ENCODE measurements at places on chromosomes 16 and 17.

- DNase-seq = no peak
Observed at GRCh38 chr17:41111151-41111885, 6.1 kb downstream of the KRTAP4-9 start.

DNA sequence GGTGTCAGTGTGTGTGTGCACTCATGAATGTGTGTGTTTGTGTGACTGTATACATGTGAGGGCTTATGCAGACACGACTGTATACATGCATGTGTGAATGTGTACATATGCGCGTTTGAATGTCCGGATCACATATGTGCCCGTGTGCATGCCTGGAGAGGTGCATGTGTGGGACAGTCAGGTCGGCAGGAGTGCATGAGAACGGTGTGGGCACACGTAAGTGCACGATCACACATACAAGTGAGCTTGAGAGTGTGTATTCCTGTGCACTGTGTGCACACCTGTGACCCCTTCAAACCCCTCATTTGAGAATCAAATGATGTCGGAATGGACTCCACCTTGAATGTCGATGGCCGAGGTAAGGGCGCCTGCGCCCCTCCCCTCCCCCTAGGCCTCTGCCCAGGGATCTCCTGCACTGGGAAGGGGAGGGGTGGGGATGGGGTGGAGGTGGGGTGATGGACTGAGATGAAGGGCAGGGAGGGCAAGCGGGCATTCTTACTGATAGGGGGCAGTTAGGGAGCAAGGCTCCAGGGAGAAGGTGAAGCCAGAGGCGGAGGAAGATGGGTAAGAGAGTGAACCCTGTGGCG lies 601 bp upstream of the NGFR start:
- no peak for DNase-seq

DNA sequence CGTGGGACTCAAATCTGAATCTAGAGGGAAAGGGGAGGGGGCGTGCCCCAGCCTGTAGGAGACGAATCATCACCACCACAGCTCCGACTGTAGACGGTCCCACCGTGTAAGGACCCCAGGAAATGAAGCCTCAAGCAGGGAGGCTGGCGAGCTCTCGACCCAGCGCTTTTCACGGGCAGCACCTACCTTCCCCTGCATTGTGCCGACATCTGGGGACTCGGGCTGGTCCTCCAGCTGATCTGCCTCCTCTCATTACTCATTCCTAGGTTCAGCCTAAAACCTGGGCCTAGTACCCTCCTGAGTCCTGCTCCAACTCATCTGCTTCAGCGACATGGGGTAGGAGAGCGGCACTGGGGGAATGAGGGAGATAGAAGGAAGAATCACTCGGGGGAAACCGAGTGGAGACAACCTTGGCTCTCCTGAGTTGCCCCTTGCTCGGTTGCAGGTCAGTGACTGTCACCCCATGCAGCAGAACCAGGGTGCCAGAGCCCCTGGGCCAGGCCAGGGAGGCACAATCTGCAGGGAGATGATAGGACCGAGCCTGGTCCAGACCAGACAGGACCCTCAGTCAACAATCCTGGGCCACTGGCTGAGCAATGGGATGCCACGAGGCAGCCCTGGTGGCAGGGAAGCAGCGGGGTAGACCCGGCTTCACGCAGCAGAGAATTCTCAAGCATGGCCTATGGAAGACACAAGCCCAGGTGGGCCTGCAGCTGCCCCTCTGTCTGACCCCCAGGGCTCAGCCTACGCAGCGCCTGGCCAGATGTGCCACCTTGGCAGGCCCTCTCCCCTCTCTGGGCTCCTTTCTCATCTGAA lies 833 bp upstream of the BCAR1 start:
- DNase-seq = no peak

DNA sequence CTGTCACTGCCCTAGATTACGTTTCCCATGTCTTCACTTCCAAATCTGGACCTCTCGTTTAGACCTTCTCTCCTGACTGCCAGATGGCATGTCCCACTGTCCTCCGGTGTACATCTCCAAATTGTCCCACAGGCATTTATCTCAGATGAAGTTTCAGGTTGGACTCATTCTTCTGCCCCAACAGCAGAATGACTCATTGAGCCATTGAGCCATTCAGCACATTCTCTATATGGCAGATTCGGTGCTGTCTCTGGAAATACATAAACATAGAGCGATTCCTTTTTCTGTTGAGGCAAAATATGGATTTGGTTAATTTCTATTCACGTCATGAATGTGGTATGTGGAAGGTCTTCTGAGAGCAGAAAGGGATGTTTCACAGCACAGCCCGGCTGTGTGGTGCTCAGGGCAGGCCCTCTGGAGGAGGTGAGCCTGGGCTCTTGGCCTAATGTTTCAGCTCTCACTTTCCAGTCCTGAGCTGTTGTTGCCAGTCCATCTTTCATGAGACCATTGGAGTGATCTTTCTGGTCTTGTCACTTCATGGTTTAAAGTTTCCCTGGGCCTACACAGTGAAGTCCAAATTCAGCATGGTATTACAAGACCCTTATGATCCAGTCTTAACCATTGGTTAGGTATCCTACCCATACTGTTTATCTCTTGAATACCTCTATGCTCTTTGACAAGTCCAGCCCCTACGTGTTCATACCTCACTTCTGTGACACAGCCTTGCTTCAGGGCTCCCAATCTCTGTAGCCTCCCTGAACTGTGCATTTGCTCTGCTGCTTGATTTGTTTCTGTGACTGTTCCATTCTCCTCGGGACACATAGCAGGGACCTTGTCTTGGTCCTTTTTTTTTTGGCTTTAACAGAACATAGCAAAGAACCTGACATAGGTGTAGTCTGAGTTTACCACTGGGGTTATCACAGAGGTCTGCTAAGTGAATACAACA lies 15.9 kb downstream of the HAPSTR1 start:
- DNase-seq = no peak

- DNase-seq = no peak
Observed at GRCh38 chr17:44872131-44872768, 24.6 kb downstream of the HIGD1B start.

- DNase-seq = peak; percentile 30
Observed at GRCh38 chr17:79970576-79971068, 65.0 kb downstream of the TBC1D16 start.

DNA sequence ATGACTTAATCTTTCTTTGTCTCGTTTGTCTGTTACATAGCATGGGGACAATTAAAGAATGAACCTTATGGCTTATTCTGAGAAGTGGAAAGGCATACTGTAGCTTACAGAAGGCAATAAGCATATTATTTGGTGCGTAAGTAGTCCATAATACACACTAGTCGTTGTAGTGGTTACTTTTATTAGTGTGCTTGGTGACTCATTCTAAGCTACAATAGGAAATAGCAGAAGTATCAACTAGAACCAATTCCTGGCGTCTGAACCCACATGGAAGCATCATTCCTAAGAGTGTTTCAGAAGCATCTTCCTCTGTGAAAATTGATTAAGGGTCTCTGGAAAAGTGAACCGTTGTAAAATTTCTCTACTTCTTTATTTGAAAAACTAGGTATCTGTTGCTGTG lies 777.8 kb upstream of the EEF2KMT start:
- no peak for DNase-seq

GRCh38 chr16:25875956-25876598 lies 184.3 kb downstream of the HS3ST4 start:
- DNase-seq = no peak

DNA sequence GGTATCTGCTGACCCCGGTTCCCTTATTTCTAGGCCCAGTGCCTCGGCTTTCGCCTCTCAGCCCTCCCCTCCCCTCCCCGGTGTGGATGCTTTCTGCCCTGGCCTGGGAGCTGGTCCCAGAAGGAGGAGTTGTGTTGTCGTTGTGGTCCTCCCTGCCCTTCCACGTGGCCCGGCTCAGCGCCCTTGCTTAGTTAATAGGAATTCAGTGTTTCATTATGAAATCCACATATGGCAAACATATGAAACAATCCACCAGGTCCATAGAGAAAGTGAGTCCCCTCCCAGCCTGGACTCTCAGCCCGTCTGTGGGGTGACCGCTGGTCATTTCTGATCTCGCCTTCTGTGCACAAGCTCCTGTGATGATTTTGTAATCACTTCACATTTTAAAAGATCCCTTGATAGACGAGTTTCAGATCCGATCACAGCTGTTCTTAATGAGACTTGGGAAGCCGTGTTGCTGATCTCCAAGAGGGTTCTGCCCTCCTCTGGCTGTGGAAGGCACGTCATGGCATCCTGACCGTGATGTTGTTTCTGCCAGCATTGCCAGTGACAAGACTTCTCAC lies 112.1 kb downstream of the BANP start:
- no peak for DNase-seq
